ENCODE measurements at places on chromosomes 6 and 20. TPM values are rescaled to one million over a fixed set of nuclear protein-coding genes. Genes with fewer than 3 reads are reported as not detected.

NKX2-4 gene
- not detected for total RNA-seq

SPINT4 gene
- not detected for total RNA-seq

- DNase-seq: no peak
Observed at GRCh38 chr6:71886184-71887005, at the start of gene RIMS1. TSS of gene RIMS1 (plus strand) at chr6:71886550. CDS start at chr6:71887024, 474 bp downstream.

GRCh38 chr20:50532221-50532620, 22.0 kb downstream of the PTPN1 start:
- no peak for DNase-seq

GRCh38 chr6:72975352-72975752, 249.9 kb downstream of the KHDC1L start:
- DNase-seq: no peak

APCDD1L gene
- total RNA-seq: not detected

NFYA gene
- 33.4 TPM for total RNA-seq

GRCh38 chr6:166950443-166950821, 5.9 kb downstream of the RNASET2 start:
- no peak for DNase-seq

DNA sequence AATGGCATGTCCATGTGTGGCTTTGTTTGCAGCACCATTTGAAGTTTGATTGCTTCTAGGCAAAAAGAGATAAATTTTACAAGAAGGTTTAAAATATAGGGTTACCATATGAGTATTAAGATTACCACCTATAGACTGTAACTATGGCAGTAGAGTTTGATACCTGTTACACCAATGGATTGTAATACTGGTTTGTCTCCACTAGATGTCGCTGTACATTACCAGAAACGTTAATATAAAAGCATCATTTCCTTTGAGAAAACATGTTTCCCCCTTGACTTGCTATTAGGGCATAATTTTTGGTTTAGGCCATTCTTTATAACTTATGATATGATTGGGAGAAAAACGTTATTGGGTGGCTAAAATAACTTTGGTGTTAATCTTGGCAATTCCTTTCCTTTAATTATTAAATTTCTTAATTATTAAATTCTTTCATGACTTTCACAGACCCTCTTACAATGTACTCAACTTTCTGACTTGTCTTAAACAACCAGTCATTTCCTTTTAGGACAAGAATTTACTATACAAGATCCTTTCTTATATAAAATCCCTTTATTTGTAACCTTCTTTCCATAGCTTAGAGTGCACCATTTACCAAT, 42.8 kb downstream of the HLA-DPB1 start:
- DNase-seq: no peak

SIRPB2 gene
- 4.3 TPM for total RNA-seq

DNA sequence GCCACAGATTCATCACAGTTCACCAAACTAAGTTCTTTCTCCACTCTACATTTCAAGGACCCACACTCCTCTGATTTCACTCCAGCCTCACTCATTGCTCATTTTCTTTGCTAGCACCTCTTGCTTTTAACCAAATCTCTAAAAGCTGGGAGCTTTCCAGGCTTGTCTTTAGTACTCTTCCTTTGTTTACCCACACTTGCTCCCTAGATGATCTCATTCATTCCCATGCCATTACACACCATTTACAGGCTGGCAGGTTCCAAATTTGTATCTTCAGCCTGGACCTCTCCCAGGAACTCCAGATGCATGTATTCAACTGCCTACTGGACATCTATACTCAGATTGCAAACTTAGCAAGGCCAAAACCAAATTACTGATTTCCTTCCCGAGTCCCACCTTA, 5.3 kb upstream of the GUCA1B start:
- DNase-seq: no peak

- DNase-seq: no peak
Observed at GRCh38 chr6:135753196-135753595, 98.3 kb upstream of the PDE7B start.

ASIP gene
- not detected for total RNA-seq

- DNase-seq: no peak
Observed at GRCh38 chr6:145090801-145091585, 644.3 kb downstream of the EPM2A start.

DNA sequence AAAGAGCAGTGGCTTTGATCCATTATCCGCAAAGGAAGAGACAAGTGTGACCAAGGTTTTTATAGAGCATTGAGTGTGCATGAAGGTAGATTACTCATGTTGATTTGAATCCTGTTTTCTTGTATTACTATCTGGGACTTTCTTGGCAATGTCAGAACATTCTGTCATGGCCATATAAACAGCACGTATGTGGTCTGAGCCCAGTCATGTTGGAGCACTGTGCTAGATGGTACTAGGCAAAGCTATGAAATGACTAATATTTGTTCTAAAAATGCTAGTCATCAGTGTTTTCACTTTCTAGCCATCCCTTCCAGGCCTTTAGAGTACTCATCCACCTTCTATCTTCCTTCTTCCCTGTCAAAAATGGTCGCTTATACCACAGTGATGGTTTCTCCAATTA, 278.6 kb upstream of the FLRT3 start:
- no peak for DNase-seq

GRCh38 chr6:168999392-168999791, 254.3 kb downstream of the THBS2 start:
- DNase-seq: no peak

SRF gene
- 32.1 TPM for total RNA-seq

DNA sequence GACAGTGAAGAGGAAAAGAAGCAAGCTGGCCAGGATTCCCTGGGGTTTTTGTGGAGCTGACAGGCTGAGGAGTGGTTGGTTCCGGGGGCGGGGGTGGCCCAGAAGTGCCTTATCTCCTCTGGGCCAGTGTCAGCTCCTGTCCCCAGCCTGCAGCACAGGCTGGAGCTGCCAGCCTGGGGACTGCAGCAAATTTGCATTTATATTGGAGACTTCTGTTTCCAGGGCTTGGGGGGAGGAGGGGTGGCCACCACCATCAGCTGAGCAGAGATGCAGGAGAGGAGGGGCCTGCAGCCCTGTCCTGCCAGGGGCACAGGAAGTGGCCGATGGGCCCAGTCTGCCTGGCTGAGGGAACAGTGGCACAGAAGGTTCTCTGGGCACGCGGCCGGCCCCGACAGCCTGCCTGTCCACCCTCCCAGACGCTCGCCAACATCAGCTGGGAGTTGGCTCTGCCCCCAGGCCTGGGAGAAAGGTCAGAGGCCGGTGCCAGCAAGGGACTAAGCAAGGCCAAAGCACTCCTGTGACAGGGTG, 24.3 kb upstream of the SCRT2 start:
- peak; percentile 31 for DNase-seq

Measured in breast epithelium (tissue), 4 donors.